Effector CD8-positive, alpha-beta T cell (primary cell): ENCODE measurements at places on chromosomes 16 and 17.
A peak's percentile ranks its signal among the peaks of the same experiment; 100 is the strongest.

GRCh38 chr16:89721546-89722391 lies 432 bp downstream of the ZNF276 start:
- peak; percentile 77 for DNase-seq

- DNase-seq: no peak
Measured at GRCh38 chr17:77592106-77592865, 366.2 kb upstream of the TNRC6C start.

DNA sequence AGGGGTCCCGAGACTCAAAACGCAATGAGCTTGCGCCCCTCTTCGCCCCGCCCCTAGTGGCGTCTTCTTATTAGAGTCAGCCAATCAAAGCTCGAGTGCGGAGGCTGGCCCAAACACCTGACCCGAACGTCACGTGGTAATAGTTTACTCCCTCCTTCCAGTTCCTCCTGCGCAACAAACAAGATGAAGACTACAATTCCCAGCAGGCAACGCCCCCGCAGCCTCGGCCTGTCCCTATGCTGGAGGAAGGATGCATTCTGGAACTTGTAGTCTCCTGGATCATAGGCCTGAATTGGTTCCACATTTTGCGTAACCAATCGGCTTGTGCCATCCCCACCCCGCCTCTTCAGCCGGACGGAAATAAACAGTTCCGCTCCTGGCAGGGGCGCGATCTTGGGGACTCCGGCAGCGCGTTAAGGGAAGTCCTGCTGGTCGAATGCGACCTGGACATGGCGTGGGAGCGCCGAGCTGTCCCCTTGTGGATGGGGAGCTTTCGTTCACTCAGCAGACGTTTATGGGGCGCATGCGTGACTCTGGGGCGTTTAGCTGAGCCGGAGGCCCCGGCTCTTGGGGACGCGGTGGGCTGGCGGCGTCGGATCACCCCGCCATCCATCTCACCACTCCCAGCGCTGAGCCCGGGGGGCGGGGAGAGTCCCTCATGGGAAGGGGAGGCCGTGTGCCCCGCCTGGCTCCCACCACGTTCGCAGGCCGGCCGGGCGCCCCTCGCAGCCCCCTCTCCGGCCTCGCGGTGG lies at the start of gene WBP2:
WBP2 (minus strand) TSS at position 26 of the 752 bp plus-strand sequence. CDS start 38 bp downstream, outside the sequence.
- DNase-seq: peak; percentile 97

GRCh38 chr17:77433385-77434135 lies 292.8 kb downstream of the SEC14L1 start:
- DNase-seq: peak; percentile 19

- DNase-seq: no peak
Measured at GRCh38 chr16:58377932-58378331, 14.3 kb upstream of the GINS3 start.

DNA sequence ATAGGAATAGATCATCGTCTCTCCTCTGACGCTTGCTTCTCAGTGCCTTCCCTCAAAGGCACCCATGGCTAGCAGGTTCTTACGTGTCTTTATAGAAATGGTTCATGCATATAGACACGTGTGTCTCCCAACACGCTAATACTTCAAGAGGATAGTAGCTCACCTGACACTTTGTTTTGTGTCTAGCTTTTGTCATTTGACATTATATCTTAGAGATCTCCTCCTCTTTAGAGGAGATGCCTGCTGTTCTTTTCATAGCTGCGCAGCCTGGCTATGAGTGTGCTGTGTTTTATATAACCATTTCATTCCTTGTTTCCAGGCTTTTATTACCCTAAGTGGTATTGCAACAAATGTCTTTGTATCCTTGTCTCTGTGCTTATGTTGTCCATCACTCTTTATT lies 411.7 kb downstream of the CPPED1 start:
- DNase-seq: no peak

DNA sequence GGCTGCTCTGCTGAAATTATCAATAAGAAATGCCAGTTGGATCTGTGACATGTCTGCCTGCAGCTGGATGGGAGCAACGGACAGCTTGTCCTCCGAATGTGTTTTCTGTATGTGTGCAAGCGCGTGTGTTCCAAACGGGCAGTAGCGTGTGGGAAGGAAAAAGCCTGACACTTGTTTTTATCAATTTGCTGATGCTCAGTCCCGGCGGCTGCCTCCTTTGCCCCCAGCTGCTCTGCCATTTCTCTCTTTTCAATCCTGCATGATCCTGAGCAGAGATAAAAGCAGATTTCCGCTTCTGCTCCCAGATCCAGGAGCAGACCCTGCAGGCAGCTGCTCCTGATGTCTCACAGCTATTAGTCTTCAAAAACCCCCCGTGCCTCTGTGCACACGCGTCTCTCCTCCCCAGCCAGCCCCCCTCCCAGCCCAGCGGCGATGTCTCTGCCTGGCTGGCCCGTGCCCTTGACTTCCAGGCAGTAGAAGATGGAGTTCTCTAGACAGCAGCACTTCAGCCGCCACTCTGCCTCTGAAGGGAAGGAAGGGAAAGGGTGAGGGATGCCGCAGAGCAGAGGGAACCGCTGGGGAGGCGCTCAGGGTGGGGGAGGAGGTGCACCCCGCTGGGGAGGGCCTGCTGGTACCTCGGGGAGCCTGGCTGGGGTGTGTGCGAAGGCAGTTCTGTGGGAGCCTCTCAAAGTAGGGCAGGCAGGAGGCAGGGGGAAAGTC lies 4.1 kb downstream of the PRCD start:
- DNase-seq: no peak

- no peak for DNase-seq
Measured at GRCh38 chr17:27200476-27200875, 93.4 kb upstream of the WSB1 start.
